ENCODE measurements at places on chromosomes 6 and 20.

- no peak for DNase-seq
Measured at GRCh38 chr20:13581451-13581850, 57.3 kb downstream of the TASP1 start.

DNA sequence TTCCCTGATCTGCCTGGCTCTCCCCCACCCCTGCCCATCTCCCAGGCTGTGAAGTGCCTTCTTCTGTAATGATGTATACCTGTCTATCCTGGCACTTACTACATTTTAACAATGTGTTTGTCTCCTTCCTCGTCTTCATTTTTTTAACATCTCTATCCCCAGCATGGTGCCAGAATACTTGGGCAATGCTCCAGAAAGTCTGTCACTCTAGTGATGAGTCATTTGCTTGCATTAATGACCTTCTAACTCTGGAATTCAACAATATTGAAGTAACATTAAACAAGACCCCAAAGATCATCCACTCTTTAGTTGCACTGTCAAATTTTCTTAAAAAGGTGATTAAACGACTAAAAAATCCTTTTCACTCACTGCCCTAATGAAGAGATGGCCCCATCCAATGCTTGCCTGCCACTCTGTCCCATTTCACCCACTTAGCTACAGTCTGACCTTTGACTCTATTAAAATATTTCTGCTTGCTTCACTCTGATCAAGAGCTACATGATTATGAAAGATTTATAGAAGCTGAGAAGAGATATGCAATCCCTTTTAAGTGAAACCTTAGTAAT is 7.7 kb upstream of the KLHL31 start:
- DNase-seq = peak; percentile 50

GRCh38 chr20:11255860-11256259 is 582.1 kb upstream of the JAG1 start:
- no peak for DNase-seq

DNA sequence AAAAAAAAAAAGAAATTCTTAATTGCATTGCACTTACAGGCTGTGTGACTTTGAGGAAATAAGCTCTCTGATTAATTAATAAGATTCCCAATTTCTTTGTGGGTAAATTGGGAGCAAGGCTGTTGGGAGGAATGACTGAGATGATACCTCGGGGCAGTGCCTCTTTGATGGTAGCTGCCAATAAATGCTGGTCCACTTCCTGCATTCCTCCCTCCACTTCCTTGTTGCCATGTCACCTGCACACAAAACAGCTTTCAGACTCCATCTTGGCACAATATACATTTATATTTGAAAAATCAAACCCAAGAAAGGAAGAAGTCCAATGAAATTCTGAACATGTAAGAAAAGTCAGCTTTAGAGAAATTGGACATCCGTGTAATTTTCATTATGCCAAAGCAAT is 45.1 kb downstream of the MTHFD1L start:
- DNase-seq = no peak

- DNase-seq = no peak
Measured at GRCh38 chr6:32074996-32075532, 34.1 kb downstream of the TNXB start.

- DNase-seq = peak; percentile 95
Measured at GRCh38 chr6:39882531-39882899, 51.7 kb downstream of the MOCS1 start.
